ENCODE measurements at places on chromosomes 1 and 21.

DNA sequence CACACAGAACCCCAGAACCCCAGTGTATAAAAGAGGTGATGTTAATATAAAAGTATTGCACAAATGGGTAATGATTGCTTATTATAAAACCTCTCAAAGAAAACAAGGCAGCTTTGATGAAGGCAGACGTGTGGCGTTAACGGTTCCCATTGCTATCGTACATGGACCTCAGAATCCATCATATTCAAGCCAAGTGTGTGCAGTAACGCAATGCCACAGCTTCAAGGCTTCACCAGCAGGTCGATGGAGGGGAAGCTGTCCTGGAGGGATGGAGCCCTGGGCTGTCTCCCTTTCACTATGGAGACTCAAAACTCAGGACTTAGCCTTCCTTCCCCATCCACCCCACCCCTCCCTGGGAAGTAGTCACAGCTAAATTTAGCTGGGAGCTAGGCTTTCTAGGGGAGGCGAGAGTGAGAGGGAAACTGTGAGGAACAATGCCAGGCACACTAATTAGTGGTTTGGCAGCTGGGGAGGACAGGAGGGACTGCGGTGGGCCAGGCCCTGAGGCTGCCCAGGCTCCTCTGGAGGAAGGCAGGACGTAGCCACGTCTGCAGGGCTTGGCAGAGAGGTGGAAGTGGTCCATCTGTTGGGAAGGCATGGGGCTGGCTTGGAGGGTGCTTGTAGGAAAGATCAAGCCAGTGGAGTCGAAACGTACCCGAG, 121.2 kb downstream of the HMGB4 start:
- no peak for DNase-seq

DNA sequence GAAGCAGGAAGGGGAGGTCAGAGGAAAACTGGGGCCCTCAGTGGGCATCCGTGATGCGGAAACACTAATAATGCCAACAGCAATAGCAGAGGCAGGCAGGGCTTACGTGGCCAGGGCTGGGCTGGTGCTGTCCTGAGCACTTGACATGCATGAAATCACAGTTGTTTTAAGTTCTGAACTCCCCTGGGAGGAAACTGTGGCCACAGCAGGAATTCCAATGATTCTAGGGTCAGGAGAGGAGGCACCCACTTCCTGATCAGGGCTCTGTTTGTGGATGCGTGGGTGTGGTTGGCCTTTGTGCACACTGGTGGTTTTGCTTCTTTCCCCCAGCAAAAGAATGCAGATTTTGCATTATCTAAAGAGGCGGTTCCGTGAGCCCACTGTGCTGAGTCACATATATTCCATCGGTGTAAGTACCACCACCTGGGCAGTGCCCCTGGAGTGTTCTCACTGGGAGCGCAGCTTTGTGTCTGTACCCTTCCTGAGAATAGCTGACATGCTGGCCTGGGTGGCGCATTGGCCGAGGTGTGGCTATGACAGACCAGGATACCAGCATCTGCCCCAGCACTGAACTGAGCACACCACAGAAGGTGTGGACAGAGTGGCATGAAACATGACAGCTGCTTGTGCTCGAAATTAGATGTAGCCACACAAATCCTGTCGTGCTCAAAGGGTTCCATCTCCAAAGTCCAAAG, 71.0 kb downstream of the PDE9A start:
- DNase-seq, result no peak

DNA sequence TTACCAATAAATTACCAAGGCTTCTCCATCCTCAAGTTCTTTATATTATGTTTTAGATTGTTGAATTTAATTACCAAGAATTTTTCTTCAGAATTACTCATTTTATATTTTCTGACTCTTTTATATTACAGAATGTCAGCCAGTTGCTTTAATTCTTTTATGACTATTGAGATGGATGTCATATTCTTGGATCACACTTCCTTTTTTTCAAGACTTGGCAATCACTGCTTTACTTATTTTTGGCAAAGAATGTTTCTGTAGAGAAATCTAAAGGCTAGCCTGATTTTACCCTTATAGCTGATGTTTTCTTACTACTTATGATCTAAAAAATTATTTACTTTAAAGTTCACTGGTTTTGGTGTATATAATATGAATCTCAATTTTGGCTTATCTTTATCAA, 721.1 kb upstream of the TMPRSS15 start:
- DNase-seq, result no peak

- no peak for DNase-seq
Measured at GRCh38 chr1:189775343-189775742, 702.3 kb downstream of the BRINP3 start.

Measured in NCI-H345 (cell line).